NCI-H1694 (cell line): ENCODE measurements at places on chromosomes 5 and 9.

- DNase-seq, result no peak
Measured at GRCh38 chr5:105783811-105784210, 1886.9 kb downstream of the EFNA5 start.

- no peak for DNase-seq
Measured at GRCh38 chr5:35212122-35212982, 17.9 kb downstream of the PRLR start.

DNA sequence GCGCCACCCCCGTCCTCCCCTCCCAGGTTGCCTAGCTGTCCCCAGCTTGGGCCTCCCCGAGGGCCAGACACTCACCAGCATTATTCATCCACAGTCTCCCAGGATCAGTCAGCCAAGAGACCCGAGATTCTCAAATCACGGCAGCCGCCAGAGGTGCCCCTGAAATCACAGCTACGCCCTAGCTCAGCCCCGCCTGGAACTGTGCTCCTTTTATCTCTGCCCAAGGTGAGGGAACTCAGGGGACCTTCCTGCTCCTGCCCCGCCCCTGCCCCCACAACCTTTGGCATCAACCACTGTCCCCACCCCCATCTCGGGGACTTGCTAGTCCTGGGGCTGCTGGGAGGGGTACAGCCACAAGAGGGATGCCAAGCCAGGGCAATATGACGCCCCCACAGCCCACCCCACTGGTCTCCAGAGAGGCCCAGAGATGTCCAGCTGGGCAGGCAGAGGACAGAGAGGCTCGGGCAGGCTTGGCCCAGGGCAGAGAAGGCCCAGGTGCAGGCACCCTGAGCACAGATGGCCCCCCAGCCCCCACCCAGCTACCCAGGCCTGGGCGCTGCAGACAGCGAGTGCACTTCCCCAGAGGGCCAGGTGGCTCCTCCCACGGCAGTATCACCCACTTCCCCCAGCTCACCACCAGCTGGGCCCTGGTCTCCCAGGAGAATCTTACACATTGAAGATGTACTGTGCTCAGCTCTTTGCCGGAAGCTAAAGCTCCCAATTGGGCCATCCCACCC, at the start of gene FUT7:
TSS of gene FUT7 (minus strand) at position 185 of the 737 bp plus-strand sequence. CDS start at position 88, 97 bp downstream.
- DNase-seq, result no peak

DNA sequence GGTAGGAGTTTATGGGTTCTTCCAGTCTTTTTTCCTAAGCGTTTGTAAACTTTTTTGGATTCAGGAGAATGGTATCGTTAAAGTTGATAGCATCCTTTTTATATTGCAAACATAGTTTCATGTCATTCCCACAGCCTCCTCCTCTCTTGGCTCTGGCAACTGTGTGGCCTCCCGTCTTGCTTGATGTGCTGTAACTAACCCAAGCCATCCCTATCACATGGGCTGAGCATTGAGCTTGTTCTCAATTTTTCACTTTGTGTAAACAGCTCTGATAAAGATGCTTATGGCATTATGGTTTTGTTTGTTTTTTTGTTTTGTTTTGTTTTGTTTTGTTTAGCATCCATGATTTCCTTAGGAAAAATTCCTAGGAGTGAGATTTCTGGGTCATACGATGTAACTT, 4.6 kb downstream of the STKLD1 start:
- DNase-seq, result no peak

DNA sequence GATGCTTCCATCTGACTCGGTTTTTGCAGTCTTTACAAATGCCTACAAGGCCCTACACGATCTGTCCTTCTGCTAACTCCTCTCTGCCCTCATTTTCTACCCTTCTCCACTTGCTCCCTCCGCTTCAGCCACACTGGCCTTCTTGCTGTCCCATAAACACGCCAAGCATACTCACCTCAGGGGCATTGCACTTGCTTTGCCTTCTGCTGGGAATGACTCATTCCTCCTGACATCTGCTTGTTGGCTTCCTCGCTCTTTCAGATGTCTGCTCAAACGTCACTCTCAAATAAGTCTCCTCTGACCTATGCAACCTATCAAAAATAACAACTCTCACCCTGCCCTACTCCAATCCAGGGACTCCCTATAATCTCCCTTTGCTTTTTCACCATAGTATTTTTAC, 28.2 kb downstream of the CDC25C start:
- no peak for DNase-seq

- DNase-seq, result no peak
Measured at GRCh38 chr9:36129139-36129538, 7.4 kb upstream of the GLIPR2 start.

DNA sequence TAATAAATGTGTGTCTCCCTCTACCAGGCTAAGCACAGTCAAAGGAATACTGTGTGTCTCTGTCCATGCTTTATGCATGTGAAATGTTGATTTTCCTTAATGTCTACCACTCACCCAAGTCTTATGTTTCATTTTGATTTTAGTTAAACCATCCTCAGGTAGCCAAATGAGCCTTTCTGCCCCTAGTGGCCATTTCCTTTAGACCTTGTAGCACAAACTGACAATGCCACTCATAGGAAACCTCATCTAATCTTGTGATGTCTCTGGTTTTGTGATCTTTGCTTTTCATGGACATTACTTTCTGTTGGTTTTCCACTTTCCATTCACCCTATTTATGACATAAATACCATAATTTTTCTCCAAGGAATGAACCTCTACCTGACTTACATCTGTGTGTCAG, 820.8 kb downstream of the MAT2B start:
- peak; percentile 3 for DNase-seq

- DNase-seq, result no peak
Measured at GRCh38 chr9:120252248-120252647, 327.7 kb downstream of the CDK5RAP2 start.

DNA sequence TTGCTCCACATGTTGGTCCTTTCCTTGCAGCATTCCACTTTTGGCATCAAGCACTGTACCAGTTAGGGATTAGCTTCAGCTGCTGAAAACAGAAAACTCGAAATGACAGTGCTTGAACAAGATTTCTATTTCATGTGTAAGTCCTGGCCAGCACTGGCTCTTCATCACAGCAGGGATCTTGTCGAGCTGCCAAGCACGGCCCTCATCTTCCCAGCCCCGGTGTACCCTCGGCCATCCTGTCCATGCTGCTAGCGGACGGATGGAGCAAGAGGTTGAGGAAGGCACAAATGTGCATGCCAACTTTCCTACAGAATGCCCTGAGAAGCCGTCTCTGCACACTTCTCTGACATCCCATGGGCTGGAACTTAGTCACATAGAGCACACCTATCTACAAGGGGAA, 130.6 kb downstream of the TENT4A start:
- DNase-seq, result no peak

DNA sequence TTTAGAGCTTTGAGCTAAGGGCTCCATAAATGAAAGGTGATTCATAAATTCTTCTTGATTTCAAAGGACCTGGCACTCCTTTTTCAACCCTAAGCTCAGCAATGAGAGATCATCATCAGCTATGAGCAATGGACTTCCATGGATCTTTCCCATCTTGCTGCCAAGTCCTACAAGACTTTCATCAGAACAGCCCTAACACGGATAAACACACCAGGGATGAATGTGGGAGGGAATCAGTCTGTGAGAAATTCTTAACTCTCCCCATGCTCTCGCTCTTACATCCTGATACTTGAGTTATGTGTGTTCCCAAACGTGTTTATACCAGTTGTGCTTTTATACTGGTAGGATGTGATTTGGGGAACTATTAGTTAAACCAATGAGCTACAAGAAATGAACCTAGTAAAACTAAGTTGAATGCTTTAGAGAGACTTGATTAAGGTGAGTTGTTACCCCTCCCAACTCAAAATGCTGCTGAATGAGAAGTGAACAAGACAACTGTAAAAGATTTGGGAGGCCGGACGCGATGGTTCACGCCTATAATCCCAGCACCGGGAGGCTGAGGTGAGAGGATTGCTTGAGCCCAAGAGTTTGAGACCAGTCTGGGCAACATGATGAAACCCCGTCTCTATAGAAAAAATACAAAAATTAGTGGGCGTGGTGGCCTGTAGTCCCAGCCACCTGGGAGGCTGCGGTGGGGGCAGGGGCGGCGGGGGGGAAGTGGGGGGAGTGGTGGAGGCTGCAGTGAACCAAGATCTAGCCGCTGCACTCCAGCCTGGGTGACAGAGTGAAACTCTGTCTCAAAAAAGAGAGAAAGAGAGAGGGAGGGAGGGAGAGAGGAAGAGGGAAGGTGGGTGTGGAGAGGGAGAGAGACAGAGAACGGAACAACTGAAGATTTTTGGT, 5.2 kb upstream of the RPL26L1 start:
- DNase-seq, result no peak

DNA sequence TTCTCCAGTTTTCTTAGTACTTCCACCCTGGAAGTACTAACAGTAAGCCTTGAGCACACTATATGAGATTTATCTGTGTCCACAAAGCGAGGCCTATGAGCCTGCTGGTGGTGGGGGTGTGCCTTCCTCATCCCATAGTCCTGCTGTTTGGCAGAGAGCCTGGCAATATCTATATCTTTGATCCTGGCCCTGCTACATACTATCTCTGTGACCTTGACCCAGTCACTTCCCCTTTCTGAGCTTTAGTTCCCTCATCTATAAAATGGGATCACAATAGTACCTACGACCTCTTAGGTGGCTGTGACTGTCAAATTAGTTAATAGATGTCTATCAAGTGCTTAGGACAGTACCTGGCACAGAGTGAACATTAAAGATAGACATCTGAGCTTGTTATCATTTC, 114.6 kb upstream of the SAP30L start:
- no peak for DNase-seq

GRCh38 chr9:86705490-86705889, 241.8 kb downstream of the GAS1 start:
- DNase-seq, result no peak

DNA sequence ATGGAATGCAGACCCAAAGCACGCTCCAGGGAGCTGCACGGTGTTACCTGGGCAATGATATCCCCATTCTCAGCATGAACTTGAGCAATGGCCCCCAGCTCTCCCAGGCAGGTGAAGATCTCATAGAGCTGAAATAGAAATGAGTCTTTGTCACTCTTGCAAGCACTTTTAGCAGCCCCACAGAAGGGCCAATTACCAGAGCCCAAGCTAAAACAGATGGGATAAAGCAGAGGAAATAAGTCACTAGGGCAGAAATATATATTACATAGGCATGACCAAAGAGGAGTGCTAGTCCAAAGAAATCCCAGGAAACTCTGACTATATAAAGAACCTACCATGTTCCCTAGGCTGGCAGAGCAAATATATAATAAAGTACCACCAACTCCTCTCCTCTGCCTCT, 97.3 kb downstream of the DPYSL3 start:
- no peak for DNase-seq

DNA sequence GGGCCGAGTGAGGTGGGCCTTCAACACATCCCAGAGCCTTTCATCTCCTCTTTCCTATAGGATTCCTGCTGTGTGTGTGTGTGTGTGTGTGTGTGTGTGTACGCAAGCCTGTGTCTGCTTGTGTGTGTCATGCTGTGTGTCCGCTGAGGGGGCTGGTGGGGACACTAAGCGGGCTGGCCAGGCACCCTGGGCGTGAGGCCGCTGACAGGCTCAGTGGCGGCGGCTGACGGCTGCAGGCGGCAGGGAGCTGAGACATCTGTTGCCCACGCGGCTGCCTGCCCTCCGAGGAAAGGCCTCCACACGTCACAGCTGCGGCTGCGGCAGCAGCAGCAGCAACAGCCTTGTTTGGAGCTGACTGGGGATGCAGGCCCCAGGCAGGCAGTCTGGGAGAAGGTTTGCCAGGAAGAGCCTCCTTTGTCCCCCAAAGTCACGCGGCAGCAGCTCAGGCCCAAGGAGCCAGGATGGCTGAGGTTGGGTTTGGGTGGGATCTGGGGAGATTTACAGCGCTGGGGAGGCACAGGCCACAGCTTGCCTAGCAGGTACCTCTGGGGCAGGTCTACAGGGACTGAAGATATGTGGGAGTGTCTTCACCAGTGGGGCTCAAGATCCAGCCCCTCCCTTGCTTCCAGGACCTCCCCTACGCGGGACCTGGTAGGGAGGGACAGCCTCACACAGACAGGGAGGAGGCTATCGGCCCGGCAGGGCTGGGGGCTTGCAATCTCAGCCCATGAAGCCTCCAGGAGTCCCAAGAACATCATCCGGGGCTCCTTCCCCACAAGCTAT, 1.8 kb downstream of the PDLIM4 start:
- no peak for DNase-seq

GRCh38 chr9:33908114-33908513, 91.2 kb downstream of the UBE2R2 start:
- DNase-seq, result no peak

DNA sequence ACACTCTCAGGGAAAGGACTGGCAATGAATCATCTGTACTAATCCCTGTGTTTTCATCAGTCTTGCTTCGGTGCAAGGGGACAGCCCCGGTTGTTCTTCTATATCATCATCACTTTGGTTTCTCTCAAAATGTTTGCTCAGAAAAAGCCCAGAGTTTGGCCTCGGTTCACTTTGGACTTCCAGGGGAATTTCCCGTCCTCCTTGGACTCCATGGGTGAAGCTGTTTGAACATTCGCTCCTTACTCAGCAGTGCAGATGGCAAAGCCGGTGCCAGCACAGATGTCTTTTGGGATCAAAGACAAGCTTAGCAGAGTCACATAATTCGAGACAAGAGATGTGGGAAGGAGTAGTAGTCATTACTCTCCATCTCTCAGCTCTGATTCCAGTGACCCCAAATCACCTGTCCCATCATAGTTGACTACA, 69.8 kb upstream of the TNFSF8 start:
- no peak for DNase-seq

DNA sequence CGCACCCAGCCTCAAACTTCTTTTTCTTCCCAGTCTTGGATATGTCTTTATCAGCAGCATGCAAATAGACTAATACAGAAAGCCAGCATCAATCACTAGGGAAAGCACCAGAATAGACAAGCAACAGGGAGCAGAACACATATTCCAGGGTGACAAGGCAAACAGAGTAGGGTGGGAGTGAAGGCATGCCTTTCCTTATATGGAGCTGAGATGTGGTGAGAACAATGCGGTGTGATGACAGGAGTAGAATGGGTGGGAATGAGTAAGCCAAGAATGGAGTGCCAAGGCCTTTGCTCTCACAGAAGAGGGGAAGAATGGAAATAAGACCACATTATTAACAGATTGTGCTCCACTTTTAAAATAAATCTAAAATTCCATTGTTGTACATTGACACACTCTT, 115.6 kb downstream of the CETN3 start:
- DNase-seq, result no peak
